Activated naive CD4-positive, alpha-beta T cell (primary cell): ENCODE measurements at places on chromosomes 7 and 10.
A peak's percentile ranks its signal among the peaks of the same experiment; 100 is the strongest.

DNA sequence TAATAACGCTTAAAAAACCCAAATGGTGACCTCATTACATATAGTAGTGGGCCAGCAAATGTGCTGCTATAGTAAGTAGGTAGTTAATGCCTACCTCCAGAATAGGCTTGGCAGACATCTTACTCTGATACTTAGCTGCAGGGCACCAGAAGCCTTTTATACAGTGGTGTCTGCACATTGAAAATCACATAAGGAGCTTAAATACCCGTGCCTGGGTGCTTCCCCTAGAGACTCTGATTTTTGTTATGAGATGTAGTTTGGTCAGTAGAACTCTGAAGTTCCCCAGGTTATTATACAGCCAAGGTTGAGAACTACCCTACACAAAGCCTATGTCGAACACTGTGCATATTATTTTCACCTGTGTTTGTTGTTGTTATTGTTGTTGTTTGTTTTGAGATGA, 47.2 kb downstream of the ANKIB1 start:
- DNase-seq = no peak

DNA sequence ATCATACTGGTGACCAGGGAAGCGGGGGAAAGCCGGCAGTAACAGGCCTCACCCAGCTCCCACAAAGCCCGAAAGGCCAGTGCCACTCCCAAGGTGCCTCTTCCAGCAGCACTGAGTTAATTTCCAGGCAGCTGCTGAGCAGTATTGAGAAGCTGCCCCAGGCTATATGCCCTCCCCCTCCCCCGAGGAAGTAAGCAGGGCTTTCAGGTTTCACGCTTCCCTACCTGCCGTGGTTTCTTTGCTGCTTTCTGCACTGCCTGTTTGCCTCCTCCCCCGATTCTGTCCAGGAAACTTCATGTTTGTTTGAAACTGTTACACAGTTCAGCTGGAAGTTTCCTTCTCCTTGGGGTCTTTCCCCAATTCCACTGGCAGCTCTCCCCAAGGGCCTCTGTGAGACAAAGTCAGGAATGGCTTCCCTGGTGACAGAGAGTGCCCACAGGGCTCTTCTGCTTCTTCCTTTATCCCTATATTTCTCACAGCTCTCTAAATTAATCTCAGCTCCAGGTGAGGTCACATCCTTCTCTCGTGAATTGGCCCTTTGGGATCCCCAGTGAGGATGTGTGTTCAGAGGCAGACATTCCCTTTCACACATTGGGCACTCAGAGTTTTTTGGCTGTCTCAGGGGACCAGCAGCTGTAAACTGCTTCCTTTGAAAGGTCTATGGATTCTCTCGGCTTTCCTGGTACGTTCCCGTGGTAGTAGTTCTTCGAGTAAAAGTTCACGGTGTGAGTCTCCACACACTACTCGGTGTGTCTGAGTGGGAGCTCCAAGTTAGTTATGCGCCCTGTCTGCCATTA, 19.4 kb downstream of the C1GALT1 start:
- DNase-seq = peak; percentile 15

DNA sequence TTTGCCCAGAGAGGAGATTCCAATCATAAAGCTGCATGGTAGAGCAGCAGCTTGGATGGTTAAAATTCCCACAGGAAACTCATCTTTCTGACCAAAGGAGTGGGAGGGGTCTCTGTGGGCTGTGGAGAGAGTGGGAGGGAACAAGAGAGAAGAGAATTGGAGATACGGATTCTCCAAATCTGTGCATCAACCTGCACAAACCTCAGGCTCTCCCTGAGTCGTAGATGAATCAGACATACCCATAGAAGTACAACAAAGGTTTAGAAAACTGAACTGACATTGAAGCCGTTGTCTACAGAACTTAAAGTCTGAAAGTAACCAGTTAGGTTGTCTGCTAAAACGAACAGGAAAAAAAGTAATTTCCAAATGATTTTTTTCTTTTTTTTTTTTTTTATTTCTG, 41.9 kb downstream of the CYCS start:
- no peak for DNase-seq

- no peak for DNase-seq
Observed at GRCh38 chr10:43000651-43001426, 76.0 kb upstream of the RET start.

- no peak for DNase-seq
Observed at GRCh38 chr10:14416308-14416700, 85.6 kb upstream of the FRMD4A start.
